Activated T-cell treated with anti-CD3 and anti-CD28 coated beads, Interleukin-2, amount 50 U/mL, for 72 hours (primary cell): ENCODE measurements at places on chromosomes 4 and X. TPM values are rescaled to one million over a fixed set of nuclear protein-coding genes. Genes with fewer than 3 reads are reported as not detected.
A peak's percentile ranks its signal among the peaks of the same experiment; 100 is the strongest.

ACE2 gene
- 0.53 TPM for total RNA-seq

IRAK1 gene
- total RNA-seq: 150 TPM

MAGEA6 gene
- not detected for total RNA-seq

TRIM75 gene
- not detected for total RNA-seq

ABHD18 gene
- total RNA-seq: 28.0 TPM

TXK gene
- total RNA-seq: 37.8 TPM

NUP54 gene
- total RNA-seq: 51.3 TPM

LONRF3 gene
- total RNA-seq: 1.6 TPM

ARR3 gene
- total RNA-seq: not detected

AMER1 gene
- 3.2 TPM for total RNA-seq

TTC29 gene
- not detected for total RNA-seq

DNA sequence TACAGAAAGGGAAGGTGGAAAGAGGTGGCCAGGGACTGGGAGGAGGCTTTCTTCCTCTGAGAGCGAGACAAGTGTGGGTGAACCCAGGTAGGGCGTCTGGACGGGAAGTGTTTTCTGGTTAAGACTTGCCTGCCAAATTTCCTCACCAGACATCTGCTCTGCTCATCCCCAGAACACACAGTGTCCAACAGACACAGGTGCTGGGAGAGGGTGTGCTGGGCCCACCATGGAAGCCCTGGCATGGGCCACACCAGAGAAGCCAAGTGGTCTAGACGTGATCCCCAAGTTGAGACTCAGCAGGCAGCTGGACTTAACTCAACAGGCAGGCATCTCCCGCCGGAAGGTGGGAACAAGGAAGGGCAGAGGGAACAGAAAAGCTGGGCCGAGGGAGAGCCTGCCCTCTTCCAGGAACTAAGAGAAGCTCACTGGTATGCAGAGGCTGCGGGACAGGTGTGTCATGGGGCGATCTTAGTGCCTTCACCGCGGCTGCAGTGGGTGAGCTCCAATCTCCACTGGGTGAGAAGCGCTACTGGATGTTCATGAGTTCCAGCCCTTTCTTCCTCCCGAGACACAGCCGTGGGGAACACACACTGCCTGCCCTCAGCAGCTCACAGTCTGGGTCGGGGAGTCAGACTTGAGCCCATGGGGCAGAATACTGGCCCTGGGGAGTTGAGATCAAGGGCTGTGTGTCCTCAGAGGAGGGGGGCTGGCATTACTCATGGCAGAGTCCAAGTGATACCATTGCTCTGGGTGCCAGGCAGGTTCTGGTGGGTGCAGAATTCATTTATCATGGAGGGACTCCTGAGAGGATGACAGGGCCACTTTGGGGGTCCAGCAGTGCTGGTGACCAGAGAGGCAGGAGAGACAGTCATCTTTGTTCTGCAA, 110.2 kb downstream of the CPZ start:
- DNase-seq: no peak

DNA sequence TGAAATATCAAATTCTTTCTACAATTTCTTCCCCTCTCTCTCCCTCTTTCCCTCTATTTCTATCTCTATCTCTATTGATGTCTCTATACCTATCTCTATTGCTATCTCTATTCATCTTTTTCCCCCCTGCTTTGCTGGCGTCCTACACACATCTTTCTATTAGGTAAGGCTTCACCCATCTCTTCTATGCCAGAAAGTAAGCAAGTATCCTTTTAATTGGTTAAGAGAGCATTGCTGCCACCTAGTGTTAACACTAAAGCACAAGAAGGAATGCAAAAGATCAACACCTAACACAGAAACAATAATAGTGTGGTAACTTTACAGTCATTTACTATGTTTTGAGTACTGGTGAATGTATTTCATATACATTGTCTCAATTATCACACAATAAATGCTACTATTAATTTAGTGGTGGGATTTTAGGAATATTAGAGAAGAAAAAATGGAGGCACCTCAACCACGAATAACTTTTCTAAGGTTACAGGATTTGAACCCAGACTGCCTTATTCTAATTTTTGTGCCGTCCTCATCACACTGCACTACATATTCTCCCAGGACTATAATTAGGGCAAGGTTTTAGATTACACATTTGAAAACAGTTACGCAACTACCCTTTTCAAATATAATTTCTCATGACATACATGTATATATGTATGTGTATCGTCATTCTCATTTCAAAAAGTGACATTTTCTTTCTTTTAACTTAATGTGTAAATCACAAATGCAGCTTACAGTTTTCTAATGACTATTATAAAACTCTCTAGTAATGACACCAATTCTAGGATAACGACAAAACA, 3.7 kb upstream of the C4orf36 start:
- no peak for DNase-seq

- DNase-seq: no peak
Measured at GRCh38 chr4:31482691-31483090, 762.5 kb downstream of the PCDH7 start.

DNA sequence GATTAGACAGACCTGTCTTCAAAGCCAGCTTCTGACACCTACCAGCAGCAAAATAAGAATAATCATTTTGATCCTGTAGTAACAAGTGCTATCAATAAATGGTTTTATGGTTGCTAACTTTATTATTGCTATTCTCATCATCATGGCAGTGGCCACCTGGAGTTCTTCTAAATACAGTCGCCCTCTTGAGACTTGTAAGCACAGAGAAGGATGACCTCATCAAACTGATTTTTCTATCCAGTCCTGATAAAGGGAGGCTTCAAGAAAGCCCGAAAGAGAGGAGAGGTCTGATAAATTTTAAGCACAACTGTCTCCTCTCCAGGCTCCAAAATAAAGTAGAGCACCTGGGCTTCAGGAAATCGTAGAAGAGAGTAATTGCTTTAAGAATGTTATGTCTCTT, 286.4 kb downstream of the USP46 start:
- no peak for DNase-seq

GRCh38 chr4:21450331-21450730, 498.2 kb downstream of the KCNIP4 start:
- DNase-seq: no peak

GRCh38 chrX:9003041-9003440, 30.9 kb downstream of the FAM9B start:
- DNase-seq: no peak

DNA sequence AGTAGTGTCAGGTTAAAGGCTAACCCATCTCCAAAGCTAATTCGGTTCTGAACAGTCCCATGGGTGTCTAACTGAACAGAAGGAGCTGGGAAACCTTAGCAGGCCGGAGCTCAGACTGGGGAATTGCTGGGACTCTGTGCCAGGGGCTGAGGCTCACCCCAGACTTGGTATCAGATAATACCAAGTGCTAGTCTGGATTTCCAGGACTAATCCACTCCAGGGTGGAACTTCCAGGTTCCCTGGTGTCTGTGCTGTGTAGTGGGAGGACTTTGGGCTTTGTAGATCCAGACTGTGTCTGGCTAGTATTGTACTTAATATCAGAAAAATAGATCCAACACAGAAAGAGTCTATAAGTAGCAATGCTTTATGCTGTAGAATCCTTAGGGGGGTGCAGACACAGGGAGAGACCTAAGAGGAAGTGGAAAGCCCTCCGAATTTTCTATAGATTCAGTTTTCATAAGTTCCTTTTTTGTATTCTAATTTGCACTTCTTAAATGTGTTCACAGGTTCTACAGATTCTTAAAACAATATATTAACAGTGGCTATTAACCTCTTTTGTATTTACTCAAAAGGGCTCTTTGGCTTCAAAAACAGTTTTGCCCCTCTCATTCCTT, 4.1 kb downstream of the ZNF827 start:
- DNase-seq: no peak

- DNase-seq: no peak
Measured at GRCh38 chr4:4694296-4694772, 152.5 kb upstream of the STX18 start.

GRCh38 chr4:82513382-82513781, 48.4 kb downstream of the TMEM150C start:
- no peak for DNase-seq

- no peak for DNase-seq
Measured at GRCh38 chrX:23292354-23292987, 42.2 kb upstream of the PTCHD1 start.

GRCh38 chrX:40108959-40109287, 11.2 kb upstream of the BCOR start:
- peak; percentile 79 for DNase-seq

DNA sequence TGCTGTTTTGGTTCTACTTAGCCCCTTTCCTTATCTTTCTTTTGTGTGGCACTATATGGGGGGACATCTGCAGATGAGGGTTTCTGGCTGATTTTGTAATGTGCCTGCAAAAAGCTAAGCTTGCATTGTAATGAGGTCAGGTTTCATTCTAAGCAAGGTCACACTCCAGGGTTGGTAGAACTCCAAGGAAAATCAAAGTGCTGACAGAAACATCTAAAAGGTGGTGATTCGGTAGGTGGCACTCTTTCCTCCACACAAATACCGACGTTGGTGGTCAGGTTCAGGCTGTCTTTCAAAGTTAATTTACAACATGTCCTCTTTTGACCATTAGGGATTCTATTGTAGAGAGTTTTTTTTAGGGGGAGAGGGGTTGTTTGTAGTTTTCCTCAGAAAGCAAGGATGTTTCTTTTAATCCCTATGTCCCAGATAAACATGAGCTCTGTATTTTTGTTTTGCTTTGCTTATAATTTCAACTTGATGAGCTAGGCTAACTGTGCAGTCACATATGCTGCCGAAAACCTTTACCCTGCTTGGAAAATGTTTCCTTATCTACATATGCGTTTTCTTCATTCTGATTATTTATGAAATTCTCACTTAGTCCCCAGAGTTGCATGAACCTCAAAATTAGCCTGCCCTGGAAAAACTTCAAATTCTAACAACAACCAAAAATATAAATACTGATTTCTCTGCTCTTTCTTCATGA, 434.2 kb downstream of the PPARGC1A start:
- no peak for DNase-seq

DNA sequence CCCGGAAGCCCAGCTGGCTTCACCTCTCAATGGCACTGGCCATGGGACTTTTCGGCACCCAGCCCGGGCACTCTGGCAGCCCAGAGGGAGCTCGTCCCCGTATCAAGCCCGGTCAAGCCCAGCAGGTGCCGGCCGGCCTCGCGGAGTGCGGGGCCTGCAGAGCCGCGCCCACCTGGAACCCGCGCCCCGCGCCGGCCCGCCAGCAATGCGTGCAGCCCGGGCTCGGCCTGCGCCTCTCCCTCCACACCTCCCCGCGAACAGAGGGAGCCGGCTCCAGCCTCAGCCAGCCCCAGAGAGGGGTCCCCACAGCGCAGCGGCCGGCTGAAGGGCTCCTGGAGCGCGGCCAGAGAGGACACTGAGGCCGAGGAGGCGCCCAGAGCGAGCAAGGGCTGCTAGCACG, 133.6 kb upstream of the FRG1 start:
- no peak for DNase-seq

DNA sequence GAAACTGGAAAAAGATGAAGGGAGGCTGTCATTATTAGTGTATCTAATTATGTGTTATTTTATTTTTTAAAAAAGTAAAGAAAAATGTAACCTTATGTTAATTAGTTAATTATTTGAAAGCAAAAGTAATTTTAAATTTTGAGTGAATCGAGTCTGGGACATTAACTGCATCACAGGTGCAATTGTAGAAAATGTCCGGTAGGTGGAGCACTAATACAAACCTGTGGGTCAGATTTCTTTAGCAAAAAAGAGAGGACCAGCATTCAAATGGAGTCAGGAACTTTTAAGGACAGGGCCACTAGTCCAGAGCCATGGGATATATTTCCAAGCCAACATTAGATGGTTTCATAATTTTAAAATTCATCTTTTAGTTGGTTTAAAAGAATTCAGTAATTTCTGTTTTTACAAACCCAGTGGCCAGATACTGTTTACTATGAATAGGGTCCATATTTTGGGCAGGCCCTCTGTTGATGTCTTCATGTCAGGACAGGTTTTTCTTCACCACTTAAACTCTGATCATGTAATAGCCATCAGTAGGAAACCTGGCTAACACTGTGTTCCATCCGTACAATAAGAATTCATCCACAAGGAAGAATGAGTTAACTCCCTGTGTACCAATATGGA, 27.2 kb downstream of the BST1 start:
- peak; percentile 34 for DNase-seq

DNA sequence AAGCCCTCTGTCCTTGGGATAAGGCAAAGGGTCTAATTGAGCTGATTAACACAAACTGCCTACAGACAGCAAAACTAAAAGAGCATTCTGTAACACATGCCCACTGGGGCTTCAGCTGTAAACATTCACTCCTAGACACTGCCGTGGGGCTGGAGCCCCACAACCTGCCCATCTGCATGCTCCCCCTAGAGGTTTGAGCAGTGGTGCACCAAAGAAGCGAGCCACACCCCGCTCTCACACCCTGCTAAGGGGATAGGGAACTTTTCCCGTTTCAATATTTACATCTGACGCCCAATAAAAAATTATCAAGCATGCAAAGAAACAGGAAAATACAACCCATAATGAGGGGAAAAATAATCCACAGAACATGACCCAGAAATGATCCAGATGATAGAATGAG, 46.9 kb upstream of the HSD17B10 start:
- peak; percentile 8 for DNase-seq

DNA sequence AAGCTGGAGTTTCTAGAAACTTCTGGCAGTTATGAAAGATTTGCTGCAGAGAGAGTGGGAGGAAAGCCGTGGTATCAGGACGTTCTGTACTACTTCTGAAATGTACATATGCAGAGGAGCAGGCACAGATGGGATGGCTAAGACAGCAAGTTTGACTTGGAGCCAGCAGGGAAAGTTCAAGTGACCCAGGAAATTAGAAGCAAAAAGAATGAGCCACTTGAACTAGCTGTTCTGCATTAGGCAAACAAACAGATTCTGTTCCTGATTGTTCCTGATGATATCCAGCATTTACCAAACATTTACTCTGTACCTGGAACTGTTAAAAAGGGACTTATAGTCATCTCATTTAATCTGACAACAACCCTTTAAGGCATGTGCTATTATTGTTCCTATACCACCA, 41.4 kb upstream of the CXCL13 start:
- no peak for DNase-seq

GRCh38 chr4:25939330-25939729, 25.3 kb downstream of the SMIM20 start:
- DNase-seq: no peak

DNA sequence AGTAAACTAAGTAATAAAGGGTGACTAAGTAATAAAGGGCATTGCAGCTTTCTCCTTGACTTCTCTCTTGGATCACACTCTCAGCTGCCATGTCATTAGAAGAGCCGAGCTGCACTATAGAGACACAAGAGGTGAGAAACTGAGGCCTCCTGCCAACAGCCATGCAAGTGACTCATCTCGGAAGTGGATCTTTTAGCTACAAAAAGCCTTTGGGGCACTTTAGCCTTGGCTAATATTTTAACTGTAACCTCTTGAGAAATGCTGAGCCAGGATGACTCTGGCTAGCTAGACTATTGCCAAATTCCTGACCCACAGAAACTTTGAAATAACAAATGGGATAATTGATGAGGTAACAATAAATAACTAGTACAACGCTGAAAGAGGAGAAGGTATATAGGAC, 1.5 kb upstream of the NEIL3 start:
- DNase-seq: no peak

- no peak for DNase-seq
Measured at GRCh38 chr4:1573830-1574459, 110.2 kb downstream of the FAM53A start.

DNA sequence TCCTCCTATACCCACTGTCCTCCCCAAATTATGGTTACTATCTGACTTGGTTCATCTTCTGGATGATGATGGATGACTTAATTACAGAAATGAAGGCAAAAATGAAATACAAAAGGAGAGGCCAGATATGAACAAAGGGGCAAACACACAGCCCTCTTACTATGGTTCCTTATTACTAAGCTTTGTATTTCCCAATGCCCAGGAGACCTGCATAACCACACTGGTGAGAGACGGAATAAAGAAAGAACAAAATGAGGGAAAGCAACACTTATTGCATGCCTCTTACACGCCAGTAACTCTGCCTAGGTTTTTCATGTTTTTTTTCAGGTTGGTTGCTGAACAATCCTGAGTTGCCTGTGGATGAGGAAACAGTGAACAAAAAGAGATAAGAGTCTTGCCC, 120.5 kb downstream of the SLC10A7 start:
- DNase-seq: no peak
